MV-4-11 (cell line): ENCODE measurements at places on chromosomes 16 and 17.

DNA sequence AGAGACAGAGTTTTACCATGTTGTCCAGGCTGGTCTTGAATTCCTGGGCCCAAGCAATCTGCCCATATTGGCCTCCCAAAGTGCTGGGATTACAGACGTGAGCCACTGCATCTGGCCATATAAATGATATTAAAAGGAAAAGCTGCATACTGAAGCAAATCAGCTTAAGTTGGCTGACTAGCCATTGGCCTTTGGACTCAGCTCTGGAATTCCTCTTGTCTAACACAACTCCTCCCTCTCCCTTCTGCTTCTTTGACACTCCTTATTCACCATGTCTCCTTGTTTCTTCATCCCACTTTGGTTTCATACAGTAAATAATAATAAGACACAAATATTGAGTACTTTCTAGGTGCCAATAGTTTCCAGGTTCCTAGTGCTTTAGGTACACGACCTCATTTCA is 7.5 kb downstream of the KRT12 start:
- DNase-seq: no peak

DNA sequence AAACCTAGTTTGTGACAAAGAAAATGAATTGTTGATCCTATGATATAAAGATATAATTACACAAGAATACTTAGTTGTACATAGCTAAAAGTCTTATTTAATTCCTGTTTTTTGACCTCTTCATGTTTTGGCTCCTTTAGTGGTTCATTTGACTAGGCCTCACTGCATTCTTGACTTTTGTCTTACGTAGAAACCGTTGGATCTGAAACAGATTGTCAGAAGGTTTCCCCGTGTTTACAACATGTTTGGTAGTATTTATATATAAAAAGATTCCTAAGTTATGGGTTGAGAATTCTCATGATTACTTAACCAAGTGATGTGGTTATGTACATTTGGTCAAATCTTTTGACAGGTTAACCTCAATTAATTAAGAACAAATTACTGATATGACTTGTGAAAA is 162.8 kb downstream of the BCAS3 start:
- DNase-seq: no peak

DNA sequence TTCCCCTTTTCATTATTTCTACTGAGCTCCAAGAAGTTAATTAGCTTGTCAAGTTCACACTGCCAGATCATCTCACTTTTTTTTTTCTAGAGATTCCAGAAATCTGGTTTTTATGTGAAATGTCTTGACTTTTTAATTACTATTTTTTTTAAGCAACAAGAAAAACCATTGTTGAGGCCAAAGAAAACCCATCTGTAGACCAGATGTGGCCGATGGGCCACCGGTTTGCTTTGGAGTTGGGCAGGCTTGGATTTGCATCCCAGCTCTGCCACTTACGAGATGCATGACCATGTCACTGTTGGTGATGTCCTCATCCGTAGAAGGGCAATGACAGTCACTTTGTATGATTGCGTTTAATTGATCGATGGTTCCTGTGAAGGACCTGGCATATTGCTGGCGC is 34.2 kb upstream of the MRTFB start:
- DNase-seq: no peak

GRCh38 chr16:68973611-68974120 is 130.3 kb downstream of the TANGO6 start:
- DNase-seq: no peak

DNA sequence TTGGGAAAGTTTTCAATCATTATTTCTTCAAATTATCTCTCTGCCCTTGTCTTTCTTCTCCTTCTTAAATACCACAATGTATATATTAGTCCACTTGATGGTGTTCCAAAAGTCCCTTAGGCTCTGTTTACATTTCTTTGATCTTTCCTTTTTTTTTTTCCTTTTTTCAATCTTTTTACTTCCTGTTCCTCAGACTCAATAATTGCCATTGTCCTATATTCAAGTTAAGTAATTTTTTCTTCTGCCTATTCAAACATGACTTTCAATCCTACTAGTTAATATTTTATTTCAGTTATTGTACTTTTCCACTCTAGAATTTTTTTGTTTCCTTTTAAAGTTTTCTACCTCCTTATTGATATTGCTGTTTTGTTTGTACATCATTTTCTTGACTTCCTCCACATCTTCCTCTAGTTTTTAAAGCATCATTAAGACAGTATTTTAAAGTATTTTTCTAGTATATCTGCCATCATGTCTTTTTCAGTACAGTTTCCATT is 15.8 kb upstream of the UQCRC2 start:
- DNase-seq: no peak

GRCh38 chr16:68626557-68626956 is 18.6 kb upstream of the CDH3 start:
- no peak for DNase-seq

- no peak for DNase-seq
Measured at GRCh38 chr17:44198721-44199552, 747 bp downstream of the ATXN7L3 start.

GRCh38 chr16:28288114-28288513 is 4.2 kb upstream of the SBK1 start:
- no peak for DNase-seq

DNA sequence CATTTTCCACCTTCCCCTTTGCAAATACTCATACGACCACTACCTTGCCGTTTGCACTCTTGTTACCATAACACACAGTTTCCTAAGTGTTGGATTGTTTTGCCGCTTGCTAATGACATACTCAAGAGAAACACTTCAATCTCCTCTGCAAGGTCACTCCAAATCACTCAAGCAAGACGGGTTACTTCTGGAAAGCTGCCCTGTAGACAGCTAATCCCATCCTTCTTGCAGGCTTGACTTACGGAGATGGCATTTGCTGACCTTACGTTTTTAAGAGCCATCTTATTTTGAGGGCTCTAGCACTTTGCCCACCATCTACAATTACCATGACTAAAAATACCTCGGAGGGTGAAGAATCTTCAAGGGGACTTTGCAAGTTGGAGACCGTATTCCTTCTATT is 46.2 kb downstream of the MYH3 start:
- no peak for DNase-seq

DNA sequence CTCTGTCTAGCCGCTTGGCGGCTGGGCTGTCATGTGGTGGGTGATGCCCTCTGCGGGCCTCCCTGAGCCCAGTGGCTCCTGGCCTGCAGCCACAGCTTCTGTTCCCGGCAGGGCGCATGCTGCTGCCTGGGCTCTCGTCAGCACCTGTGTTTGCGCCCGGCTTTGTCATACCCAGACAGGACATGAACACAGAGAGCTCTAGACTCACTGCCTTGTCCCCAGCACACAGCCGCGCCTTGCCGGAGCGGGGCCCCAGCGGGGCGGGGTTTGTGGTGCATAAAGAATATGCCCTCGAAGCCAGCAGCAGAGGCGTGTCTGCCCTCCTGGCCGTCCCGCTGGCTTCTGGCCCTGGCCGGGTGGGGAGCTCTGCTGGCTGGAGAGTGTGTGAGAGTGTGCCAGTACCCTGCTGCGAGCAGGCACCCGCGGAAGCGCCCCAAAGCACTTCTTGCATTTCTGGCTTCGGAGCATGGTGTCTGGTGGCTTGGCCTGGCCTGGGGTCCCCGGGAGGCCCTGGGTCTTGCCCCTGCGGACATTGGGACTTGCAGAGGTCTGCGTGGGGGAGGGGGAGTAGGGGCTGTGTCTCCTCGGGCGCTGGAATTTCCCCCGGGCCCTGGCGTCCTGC is 14.4 kb downstream of the ASPSCR1 start:
- DNase-seq: no peak

- DNase-seq: no peak
Measured at GRCh38 chr16:51150165-51150887, 744 bp downstream of the SALL1 start.

DNA sequence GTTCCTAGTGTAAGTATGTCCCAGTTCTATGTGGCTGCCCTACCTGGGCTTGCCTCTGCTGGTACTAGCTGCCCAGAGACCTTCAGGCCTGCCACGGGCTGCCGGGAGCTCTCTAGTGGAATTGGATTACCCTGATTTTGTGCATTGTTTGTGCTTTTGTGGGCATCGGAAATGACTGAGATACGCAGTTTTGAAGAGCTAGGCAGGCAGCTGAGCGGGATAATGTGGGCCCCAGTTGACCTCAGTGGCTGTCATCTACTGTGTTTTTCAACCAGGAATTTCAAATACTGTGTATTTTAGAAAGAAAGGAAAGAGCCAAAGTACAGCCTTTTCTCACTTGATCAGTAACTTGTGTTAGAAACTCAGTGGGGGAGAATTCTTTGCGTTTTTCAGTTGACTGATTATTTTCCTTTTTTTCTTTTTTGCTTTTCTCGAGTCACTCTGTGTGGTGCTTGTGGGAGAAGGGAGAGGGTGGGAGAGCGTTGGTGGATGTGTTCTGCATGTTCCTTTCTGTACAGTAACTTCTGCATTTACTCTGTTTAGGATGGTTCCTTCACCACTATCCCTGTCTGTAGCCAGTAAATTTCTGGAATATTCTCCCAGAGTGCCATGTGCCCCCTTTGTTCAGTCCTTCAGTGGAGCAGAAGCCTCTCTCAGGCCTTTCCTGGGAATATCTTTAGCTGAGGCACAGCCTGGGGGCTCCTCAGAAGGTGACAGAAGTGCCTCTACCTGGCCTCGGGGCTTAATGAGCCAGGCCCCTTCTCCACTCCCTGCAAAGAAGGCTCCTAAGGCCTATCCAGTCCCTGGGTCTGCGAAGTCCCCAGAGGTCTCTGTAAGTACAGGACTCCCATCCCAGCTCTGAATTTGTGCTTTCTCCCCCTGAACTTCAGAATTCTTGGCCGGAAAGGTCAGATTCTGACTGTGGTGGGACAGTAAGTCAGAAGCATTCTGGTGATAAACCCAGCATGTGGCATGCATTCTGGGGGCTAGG is 15.0 kb upstream of the SLC12A3 start:
- DNase-seq: no peak

DNA sequence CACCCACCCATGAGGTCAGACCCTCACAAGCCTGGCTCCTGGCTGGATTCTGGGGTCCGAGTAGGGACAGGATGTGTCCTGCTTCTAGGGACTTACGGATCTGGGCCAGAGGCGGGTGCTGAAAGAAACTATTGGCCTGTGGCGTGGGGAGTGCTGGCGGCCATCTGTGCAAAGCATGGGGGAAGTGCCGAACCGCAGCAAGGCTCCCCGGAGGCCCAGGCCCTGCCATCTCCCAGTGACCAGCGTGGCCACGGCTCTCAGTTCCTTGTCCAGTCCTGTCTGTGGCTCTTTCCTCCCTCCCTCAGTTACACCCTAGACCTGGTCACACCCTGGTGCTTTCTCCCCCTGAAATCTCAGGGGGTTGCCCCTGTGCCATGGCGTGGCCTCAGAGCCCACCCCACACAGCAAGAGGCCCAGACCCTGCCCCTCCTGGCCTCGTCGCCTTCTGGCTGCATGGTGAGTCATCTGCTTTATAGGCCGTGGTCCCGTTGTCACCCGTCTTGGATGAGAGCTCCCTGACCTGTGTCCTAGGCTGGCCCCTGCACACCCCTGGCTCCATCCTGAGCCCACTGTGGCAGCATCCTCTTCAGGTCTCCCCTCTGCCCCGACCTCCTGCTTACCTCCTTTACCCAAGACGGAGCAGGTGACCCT is 54.5 kb downstream of the PRMT7 start:
- peak; percentile 72 for DNase-seq

DNA sequence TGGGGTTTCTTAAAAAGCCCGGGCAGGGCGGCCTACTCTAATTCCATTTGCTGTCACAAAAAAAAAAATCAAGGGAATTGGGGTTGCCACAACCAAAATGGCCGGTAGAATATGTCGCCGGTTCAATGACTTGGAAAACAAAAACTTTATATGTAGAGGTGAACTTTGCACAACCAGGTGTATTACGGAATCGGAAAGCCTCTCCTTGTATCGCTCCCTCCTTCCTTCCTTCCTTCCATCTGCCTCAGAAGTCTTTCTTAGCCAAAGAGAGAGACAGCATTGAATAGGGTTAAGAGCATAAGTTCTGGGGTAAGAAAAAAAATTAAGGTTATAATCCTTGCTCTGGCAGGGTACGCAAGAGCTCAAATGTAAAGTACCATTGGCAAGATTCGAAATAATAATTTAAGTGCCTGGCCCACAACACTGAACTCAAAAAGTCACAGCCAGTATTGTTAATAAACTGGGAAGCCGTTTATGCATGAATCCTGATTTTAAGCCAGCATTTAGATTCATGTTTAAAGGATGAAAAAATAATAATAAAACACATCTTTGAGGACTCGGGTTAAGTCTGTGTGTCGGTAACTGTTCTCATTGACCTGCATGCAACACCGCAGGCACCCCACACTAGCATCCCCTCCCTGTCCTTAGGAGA is 522 bp upstream of the GLG1 start:
- DNase-seq: no peak

DNA sequence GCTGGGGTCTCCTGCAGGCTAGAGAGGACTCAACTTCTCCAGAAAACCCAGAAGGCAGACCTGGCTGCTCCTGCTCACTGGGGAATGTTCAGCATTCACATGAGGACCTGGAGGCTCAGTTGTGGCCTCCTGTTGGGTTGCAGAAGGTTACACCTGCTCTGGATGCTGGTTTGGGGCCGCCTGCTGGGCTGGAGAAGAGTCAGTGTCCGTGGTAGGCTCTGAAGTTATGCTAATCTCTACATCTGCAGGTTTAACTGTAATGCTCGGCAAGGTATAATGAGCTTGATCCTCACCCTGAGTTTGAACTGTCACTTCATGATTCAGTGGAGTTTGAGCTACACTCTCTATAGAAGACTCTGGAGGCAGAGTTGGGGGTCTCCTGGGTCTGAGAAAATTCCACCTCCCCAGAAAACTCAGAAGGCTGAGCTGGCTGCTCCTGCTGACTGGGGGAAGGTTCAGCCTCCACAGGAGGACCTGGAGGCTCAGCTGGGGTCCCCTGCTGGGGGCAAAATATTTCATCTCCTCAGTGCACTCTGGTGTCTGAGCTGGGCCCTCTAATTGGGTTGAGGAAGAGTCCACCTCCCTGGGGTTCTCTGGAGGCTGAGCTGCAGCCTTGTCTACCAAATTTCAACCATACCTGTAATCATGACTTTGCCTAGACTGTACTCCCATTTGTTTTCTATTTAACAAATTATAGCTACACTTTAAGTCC is 23.5 kb downstream of the RDM1 start:
- DNase-seq: no peak

DNA sequence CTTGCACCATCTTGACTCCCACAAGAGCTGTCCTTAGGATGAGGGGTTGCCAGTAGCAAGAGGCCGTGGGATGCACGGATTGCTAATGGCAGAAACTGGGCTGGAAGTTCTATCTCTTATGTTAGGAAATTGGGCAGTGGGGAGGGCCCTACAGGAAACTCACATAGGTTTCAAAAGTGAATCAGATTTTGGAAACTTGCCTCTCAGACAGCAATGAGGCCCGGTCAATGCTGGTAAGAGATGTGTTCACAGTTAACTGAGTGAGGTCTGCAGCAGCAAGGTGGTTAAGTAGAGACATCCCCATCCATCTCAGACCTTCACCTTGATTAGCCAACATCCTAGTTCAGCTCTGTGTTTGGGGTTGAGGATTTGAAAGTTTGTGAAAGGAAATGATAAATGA is 164.7 kb downstream of the ABCA8 start:
- DNase-seq: no peak

- DNase-seq: no peak
Measured at GRCh38 chr17:79738643-79739042, 7.9 kb downstream of the ENPP7 start.

- DNase-seq: no peak
Measured at GRCh38 chr17:3910420-3911270, 5.6 kb downstream of the P2RX1 start.

GRCh38 chr16:65658787-65659220 is 536.9 kb upstream of the CDH11 start:
- no peak for DNase-seq
